ENCODE measurements at places on chromosomes 2 and 18. TPM values are rescaled to one million over a fixed set of nuclear protein-coding genes. Genes with fewer than 3 reads are reported as not detected.

GRCh38 chr2:70498054-70498453 lies 55.6 kb downstream of the TGFA start:
- no peak for DNase-seq

DNA sequence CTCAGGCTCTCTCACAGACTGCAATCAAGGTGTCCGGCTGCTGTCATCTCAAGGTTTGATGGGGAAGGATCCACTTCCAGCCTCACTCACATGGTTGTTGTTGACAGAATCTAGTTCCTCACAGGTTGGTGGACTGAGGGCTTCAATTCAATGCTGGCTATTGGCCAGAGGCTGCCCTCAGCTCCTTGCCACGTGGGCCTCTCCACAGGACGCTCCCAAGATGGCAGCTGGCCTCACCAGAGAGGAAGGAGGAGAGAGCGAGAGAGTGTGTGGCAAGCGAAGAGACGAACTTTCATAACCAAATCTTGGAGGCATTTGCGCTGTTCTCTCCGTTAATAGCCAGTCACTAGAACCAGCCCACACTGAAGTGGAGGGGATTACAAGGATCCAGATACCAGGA lies 13.5 kb upstream of the DNMT3A start:
- DNase-seq: no peak

ROCK2 gene
- total RNA-seq: 28.3 TPM

GRCh38 chr2:8400196-8400595 lies 281.7 kb upstream of the ID2 start:
- DNase-seq: no peak

IL1B gene
- total RNA-seq: 3.6 TPM

DNA sequence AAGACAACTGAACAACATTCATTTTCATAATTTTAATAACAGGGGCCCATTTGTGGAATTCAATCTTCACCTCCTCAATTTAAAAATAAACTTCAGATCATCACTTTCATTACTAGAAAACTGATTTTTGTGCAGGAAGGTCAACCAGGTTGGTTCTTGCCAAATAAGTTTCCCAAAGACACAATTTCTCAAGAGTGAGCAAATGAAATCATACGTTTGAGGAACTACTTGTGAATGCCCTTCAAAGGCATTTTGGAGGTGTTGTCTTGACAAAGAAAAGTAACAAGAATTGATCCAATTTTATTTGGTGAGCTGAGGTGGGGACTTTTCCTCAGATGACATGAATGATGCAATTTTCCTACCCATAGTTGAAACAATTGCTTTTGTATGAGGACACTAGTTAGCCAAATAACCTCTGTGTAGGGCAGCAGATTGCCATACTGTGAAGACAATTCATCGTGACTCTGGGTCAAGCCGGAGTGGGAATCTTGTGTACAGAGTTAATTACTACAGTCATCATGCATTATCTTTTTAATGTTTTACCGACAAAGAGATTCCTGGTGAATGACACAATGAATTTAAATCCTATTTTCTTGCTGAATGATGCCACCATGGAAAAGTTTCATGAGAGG lies 121.8 kb downstream of the TGFA start:
- no peak for DNase-seq

DNA sequence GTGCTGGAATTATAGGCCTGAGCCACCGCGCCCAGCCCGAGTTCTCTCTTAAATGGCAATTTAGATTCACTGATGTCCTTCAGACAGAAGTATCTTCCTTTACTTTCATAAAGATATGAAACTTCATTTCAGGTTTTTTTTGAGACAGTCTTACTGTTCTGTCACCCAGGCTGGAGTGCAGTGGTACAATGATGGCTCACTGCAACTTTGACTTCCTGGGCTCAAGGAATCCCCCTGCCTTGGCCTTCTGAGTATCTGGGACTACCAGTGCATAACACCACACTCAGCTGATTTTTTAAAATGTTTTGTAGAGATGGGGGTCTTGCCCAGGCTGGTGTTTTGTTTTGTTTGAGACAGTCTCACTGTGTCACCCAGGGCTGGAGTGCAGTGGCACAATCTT lies 13.2 kb downstream of the ITGB1BP1 start:
- DNase-seq: no peak

IL36RN gene
- not detected for total RNA-seq

GPR155 gene
- total RNA-seq: 4.4 TPM

ARHGAP25 gene
- 0.36 TPM for total RNA-seq

MPP4 gene
- 11.1 TPM for total RNA-seq

GRCh38 chr2:229009816-229010215 lies 261.3 kb downstream of the PID1 start:
- no peak for DNase-seq

GRCh38 chr18:35241448-35241804 lies 592 bp downstream of the ZNF397 start:
- no peak for DNase-seq

GRCh38 chr18:12703096-12703567 lies 290 bp downstream of the PSMG2 start:
- no peak for DNase-seq

DNA sequence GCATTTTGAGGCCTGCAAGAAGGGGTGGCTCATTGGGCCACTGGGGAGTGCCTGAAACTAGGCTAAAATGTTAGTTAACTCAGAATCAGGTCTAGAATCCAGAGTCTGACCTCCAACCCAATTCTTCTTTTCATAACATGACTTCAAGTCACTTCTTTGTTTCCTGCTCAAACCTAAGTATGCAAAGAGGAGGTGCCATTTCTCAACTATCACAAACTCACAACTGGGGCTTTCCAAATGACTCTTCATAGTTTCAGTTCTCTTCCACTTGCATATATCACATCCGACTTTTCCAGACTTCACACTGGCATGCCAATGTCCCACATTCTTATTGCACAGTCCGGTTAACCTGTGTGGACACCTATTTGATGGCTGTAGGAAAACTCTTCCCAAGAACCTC lies 211.6 kb downstream of the TCF4 start:
- no peak for DNase-seq

- peak; percentile 15 for DNase-seq
Measured at GRCh38 chr2:6008726-6009125, 316.5 kb downstream of the SOX11 start.

GKN1 gene
- not detected for total RNA-seq

RAB11FIP5 gene
- 21.4 TPM for total RNA-seq

ADRA2B gene
- total RNA-seq: not detected

CD8B gene
- not detected for total RNA-seq

Measured in IMR-90 (cell line).